ENCODE measurements at places on chromosomes 16 and 17. TPM values are rescaled to one million over a fixed set of nuclear protein-coding genes. Genes with fewer than 3 reads are reported as not detected.

GPR142 gene
- total RNA-seq = 1.8 TPM

P2RX5 gene
- total RNA-seq = 0.36 TPM

XAF1 gene
- 41.5 TPM for total RNA-seq

SLC2A4 gene
- 108 TPM for total RNA-seq

HS3ST4 gene
- total RNA-seq = not detected

FDXR gene
- 3.0 TPM for total RNA-seq

NAA38 gene
- total RNA-seq = 109 TPM

CIBAR2 gene
- total RNA-seq = not detected

ARL5C gene
- total RNA-seq = not detected

CLEC18B gene
- 0.49 TPM for total RNA-seq

SLC38A8 gene
- total RNA-seq = not detected

RDM1 gene
- total RNA-seq = not detected

TSPAN10 gene
- 0.68 TPM for total RNA-seq

DNA sequence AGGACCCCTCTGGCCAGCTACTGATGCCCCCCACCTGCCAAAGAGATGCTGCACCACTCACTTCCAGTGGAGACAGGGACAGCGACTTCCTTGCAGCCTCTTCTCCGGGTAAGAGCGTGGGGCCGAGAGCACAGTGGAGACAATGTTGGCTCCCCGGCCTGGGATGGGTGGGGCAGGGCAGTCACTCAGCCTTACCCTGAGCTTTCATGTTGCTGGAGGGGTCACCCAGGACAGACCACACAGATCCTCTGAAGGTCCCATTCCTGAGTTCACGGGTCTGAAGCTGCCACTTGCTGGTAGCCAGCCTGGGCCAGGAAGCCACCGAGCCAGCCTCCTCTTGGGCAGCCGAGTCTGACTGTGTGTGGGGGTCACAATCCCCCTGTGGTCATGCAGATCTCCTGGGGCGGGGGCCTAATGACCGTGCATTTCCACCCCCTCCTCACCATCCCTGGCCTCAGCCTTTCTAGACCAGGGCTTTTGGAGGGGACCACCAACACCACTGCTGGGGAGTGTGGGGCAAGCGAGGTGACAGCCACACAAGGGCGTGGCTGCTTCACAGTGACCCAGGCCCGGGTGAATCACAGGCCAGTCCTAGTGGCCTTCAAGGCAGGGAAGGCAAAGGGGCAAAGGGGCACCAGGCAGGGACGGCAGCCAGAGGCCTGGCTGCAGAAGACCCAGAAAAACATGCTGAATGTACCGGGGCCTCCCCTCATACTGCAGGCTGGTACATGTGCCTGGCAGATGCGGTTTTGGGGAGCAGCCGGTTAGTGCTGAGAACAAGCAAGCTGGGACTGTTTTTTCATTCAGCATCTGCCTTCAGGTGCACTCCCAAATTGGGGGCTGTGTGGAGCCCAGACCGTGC lies 10.4 kb downstream of the TAF1C start:
- no peak for DNase-seq

GRCh38 chr16:15446901-15447300 lies 12.5 kb downstream of the BMERB1 start:
- no peak for DNase-seq

DNA sequence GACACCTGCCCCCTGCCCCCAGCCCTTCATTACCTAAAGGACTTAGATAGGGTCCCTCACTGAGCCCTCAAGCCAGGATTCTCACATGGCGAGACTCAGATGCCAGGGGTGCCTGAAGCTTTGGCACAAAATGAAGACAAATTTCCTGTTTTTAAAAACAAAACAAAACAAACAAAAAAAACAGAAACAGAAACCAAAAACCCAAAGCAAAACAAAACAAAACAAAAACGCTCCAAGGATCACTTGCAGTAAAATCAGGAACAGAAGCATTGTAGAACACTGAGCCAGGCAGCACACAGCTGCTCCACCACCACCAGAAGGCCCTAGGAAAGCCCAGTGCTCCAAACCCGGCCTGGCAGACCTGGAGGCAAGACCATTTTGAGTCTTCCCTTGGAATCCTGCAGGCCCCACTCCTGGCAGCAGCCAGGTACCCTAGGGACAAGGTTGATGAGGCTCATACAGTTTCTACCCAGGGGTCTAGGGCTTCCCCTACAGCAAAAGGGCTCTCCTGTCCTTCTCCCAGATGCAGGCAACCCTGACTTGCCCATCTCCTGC lies 20.8 kb downstream of the MYO18A start:
- DNase-seq = no peak

GRCh38 chr16:57774705-57775285 lies 27.5 kb downstream of the KIFC3 start:
- no peak for DNase-seq

DNA sequence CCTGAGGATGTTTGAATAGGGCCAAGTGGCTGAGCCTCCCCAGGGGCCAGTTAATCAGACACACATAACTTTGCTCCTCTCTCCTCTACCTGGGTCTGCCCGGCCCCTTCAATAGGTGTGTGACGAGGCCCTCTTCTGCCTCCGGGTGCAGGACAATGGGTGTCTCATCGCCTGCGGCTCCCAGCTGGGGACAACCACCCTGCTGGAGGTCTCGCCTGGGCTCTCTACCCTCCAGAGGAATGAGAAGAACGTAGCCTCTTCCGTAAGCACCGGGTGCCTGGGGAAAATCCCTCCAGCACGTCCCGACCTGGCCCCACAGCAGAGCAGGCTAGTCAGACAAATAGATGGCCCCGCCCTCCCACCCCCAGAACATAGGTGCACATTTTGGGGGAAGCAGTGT lies 16.1 kb upstream of the KIF19 start:
- no peak for DNase-seq

- DNase-seq = no peak
Observed at GRCh38 chr16:73743665-73744496, 552.7 kb upstream of the PSMD7 start.

- no peak for DNase-seq
Observed at GRCh38 chr17:14831491-14831890, 433.6 kb downstream of the PMP22 start.

DNA sequence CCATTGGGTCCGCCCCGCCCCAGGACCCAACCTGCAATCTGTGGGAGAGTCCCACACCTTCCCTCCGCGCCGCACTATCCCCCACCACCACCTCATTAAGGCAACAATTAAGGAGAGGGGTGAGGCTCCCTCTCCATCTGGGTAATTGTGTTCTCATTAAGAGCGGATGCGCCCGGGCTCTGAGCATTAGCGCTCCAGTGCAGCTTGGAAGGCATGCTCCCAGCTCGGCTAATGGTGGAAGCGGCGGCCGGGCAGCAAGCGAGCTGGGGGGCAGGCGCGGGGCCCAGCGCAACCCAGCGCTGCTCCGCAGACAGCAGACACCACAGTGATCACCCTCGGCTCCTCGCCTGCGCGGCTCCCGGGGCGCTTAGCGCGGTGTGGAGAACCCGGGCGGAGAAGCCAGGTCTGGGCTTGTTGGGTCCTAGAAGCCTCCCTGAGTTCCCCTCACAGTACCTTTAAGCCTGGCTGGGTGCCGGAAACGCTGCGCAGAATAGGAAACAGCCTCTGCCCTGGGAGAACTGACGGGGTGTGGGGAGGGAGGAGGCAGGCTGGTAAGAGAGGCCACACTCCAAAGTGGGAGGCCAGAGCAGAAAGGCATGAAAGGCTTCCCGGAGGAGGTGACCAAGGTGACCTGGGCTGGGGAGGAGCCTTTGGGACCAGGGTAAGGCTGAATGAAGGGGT lies 6.4 kb downstream of the CBLN1 start:
- no peak for DNase-seq

GRCh38 chr17:79888811-79889634 lies 49.8 kb upstream of the CBX4 start:
- DNase-seq = no peak

DNA sequence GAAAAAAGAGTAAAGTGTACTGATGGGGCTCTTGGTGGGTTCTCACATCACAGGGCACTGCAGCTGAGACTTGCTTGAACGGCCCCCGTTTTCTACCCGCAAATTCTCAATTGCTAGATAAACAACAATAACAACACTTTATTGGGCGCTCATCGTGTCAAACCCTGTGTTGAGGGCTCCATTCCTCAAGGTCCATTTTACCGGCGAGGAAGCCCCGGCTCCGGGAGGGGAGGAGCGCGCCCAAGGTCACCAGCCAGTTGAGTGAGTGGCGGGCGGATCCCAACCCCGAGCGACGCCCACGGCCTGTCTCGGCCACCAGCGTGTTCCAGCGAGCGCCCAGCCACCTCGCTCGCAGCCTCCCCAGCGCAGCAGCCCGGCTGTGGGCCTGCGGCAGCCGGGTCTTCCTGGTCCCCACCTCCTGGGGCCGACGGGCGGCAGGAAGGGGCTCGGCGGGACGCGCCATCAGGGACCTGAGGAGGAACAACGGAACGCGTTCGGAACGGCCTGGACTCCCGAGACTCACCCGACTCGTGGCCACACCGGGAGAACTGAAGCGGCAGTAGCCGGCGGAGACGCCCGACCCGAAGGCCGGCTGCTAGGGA lies 373 bp downstream of the CMC2 start:
- peak; percentile 86 for DNase-seq

GRCh38 chr17:44969144-44969780 lies 1.2 kb upstream of the C1QL1 start:
- DNase-seq = no peak

GRCh38 chr17:9985646-9986045 lies 80.6 kb upstream of the RCVRN start:
- DNase-seq = no peak

GRCh38 chr17:77884967-77885641 lies 73.4 kb upstream of the TNRC6C start:
- DNase-seq = no peak

DNA sequence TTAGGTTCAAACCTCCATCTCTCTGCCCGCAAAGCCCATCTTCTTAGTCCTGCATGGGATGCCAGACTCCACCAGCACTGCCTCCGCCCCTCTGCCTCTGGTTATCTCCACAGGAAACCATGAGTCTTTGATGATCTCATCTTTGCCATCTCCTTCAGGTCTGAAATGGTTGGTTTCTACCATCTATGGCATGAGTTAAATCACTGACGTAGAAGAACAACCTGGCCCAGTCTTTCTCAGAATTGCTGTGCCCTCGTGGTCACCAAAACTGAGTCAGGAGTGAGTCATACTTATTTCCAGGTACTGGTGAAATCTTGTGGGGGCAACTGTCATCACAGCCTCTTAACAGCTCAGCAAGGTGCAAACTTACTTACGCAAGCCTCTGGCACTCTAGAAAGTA lies 468.7 kb upstream of the C16orf82 start:
- DNase-seq = no peak

DNA sequence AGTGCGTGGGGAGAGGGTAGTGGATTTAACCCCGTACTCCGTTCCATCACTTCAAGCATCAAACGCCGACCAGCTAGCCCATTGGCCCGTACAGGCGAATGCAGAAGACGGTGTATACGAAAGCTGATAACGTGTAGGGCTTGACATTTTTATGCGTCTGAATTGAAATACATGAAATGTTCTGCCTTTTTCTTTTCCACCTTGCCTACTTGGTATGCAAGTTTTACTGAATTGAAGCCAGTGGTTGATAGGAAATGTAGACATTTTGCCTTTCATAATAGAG lies 834 bp upstream of the STAT3 start:
- no peak for DNase-seq

- DNase-seq = no peak
Observed at GRCh38 chr16:86261379-86261778, 248.9 kb upstream of the FOXF1 start.

GRCh38 chr16:57935904-57936303 lies 35.0 kb downstream of the CNGB1 start:
- DNase-seq = no peak

- DNase-seq = peak; percentile 62
Observed at GRCh38 chr16:56268799-56269198, 77.5 kb downstream of the GNAO1 start.

- peak; percentile 97 for DNase-seq
Observed at GRCh38 chr17:42019509-42020404, at the start of gene NKIRAS2. NKIRAS2 (plus strand) TSS chr17:42020090; CDS start chr17:42021578, 1,488 bp downstream.

- DNase-seq = peak; percentile 99
Observed at GRCh38 chr17:48544349-48545021, 424 bp downstream of the HOXB2 start.

DNA sequence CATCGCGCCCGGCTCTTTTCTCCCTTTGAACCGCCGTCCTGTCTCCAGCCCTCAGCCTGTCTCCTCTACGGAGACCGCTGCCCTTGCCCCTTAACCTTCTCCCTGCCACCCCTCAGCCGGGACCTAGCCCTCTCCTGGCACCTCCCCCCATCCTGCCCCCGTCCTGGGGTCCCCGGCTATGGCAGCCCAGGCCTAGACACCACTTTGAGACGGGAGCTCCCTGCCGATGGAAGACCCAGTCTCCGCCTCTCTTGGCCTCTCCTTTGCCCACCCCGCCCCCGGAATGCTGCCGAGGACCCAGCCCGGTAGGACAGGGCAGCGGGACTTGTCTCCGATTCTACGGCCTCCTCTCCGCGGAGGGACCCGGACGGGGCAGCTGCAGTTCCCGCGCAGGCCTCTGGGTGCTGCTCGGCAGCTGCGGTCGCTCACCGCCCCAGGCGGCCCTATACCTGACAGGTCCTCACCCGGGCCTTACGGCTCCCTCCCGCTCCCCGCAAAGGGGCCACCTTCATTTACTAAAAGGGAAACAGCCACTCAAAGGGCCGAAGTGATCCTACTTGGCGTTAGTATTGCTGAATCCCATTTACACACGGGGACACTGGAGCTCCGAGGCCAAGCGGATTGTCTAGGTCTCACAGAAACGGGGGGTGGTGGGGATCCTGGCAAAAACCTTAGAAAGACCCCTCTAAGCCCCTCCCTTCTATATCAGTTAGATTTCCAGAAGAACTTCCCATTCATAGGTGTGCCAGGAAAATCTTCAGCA lies 32.6 kb upstream of the TAC4 start:
- DNase-seq = peak; percentile 82

GRCh38 chr16:27326738-27327585 lies 13.2 kb downstream of the IL4R start:
- DNase-seq = peak; percentile 96

DNA sequence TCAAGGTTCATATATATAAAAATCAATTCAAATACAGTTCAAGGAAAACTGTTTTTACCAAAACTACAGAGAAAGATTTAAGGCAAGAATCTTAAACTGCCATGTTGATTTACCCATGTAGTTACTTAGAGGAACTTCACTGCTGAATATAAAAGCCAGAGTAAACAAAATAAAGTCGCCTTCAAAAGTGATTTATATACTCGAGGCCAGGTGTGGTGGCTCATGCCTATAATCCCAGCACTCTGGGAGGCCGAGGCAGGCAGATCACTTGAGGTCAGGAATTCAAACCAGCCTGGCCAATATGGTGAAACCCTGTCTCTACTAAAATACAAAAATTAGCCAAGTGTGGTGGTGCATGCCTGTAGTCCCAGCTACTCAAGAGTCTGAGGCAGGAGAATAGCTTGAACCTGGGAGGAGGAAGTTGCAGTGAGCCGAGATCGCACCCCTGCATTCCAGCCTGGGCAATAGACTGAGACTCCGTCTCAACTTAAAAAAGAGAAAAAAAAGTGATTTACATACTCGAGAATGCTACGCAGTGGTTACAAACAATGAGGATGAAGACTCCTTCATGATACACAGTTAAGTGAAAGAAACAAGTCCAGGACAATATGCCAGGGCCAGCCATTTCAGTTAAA lies 54.1 kb upstream of the CNEP1R1 start:
- DNase-seq = no peak

- no peak for DNase-seq
Observed at GRCh38 chr17:38844261-38844757, 9.2 kb downstream of the RPL23 start.
